ENCODE measurements at places on chromosomes 12 and 14.
A peak's percentile ranks its signal among the peaks of the same experiment; 100 is the strongest.

GRCh38 chr12:1644534-1645438, 15.8 kb downstream of the WNT5B start:
- DNase-seq: peak; percentile 87

GRCh38 chr12:14963520-14963919, 2.1 kb upstream of the ARHGDIB start:
- no peak for DNase-seq

GRCh38 chr14:60642270-60643140, 6.8 kb downstream of the SIX1 start:
- no peak for DNase-seq

- no peak for DNase-seq
Measured at GRCh38 chr12:65859519-65859918, 35.2 kb downstream of the HMGA2 start.

DNA sequence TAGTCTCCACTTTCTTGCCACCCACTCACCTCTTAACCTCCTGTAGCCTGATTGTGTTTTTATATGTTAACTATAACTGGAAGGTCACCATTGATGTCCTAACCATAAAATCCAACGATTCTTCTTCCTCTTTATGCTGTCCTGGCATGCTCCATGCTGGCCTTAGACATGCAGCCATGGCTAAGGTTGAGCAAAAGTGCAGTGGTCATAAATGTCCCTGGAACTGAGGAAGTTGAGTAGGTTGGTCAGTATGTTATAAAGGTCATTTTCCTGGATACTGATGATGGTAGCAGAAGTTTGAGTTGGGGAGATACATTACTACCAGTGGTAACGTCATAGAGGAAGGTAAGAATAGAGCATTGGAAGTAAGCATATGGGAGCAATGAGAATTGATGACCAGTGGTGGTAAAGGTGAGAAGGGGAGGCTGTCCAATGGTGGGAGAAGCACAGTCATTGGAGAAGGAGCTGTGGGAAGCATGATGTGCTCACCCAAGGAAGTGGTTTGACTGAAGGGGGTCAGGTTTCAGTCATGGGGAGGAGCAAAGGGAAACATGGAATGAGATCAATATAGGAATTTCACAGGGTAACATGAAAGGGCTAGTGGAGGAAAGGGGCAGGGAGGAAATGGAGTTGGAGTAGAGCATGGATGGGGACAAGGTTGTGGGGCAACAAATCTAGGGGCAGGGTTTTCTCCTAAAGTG, 240.8 kb downstream of the DACT1 start:
- DNase-seq: peak; percentile 13

GRCh38 chr14:64459405-64460136, 5.7 kb upstream of the AKAP5 start:
- DNase-seq: no peak
